ENCODE measurements at places on chromosomes 1 and 21.

- no peak for DNase-seq
Observed at GRCh38 chr1:17640393-17640792, 100.9 kb downstream of the ARHGEF10L start.

DNA sequence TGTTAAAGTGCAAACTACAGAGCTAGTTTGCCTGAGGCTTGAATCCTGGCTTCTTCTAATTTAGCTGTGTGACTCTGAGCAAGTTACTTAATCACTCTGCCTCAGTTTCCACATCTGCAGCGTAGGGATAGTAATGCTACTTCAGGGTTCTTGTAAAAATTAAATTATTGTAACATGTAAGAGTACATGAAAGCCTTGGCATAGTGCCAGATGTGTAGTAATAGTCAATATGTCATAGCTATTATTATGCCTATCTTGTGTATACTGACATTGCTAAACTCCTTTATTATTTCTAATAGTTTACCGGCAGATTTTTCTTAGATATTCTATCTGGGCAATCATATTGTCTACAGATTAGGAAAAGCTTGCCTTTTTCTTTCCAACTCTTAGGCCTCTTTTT is 6.8 kb upstream of the TADA1 start:
- DNase-seq, result no peak

- no peak for DNase-seq
Observed at GRCh38 chr1:119316870-119317416, 51.6 kb upstream of the HAO2 start.

GRCh38 chr1:10515301-10515975 is 40.7 kb downstream of the PEX14 start:
- DNase-seq, result no peak

DNA sequence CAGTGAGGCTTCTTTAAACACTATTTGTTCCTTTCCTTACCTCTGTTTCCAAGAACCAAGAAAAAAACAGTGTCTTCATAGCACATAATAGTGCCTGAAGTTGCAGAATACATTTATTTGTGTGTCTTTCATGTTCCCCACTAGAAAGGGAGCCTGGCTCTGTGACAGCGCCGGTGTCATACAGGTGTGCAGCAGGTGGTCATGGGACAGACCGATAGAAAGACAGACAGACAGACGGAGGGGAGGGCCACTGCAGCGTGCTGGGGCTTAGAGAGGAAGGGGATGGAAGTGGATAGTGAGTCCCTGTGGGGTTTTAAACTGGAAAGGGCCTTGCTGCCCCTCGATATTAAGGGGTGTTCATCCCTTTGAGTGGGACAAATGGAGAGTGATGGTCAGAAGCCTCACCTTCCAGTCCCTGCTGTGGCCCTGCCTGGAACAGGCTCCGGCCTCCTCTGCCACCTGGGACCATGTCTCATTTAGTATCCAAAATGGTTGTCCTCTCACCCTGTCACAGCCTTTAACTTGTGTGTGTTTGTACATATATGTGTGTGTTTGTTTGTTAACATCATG is 152.9 kb downstream of the PGBD5 start:
- DNase-seq, result no peak

DNA sequence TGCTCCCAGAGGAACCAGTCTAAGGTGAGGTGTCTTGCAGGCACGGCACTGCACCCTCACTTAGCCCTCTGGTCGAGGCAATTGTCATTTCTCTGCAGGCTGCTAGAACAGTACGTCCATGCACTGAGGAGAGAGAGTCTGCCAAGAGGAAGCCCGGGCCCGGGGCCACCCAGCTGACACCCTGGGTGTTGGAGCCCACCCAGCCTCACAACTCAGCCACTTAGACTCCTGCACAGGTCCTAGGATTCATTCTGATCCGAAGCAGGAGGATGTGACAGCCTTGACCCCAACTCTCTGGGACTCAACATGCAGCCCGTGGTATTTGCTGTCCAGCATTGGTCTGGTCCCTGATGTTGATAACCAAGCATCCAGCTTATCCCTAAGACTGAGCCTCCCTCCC is 111.9 kb downstream of the ADSS2 start:
- no peak for DNase-seq

DNA sequence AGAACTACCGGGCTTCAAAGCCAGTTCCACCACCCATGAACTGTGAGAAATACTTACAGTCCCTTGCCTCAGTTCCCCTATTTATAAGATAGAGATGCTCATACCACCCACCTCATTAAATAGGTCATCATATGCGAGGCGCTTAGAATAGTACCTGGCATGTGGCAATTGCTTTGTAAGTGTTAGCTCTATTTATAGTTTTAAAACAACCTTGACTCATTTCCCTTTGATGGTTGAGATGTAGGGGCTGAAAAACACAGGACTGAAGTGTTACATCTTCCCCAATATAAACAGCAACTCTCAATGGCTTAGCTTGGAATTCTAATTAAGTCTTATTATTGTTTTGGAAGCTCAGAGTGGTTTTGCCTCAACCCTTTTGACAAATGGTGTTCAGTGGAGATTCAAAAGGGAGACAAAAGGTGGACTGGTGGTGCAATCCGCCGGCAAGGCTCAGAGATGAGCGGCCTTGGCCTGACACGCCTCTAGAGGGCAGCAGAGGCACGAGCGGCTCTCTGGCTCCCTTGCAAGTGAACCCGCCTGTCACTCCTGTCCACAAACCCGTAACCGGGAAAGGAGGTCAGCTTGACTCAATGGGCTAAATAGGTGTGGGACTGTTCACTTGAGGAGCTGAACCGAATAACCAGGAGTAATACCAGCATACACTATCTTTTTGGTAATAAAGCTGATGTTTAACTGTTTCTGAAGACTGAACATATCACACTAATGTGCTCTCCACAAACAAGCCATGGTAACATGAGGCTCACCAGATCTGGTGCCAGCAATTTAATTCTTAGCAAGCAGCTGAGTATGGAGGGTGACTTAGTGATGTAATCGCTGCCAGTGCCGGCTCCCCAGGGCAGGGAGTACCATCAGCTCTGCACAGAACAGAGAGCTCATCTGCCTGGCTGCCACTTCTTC is 19.5 kb upstream of the SMYD2 start:
- DNase-seq, result peak; percentile 60

All from anterior cingulate cortex (tissue), 58 donors.